ENCODE measurements at places on chromosomes 3 and 15.

GRCh38 chr3:102512734-102513504, 78.1 kb downstream of the ZPLD1 start:
- DNase-seq = peak; percentile 35

DNA sequence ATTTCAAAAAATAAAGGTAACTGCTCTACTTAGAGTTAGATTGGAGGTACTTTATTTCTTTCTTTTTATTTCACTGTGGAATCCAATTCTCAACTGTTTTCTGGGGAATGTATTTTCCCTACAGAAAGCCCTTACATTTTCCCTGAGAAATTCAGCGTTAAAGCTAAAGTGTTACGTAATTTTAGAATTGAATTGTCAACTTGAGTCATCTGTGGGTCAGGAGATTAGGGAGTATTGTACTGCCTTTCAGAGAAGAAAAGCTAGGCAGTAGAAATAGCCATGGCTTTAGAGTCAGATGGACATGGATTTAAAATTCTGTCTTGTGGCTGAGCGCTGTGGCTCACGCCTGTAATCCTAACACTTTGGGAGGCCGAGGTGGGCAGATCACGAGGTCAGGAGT, 728.6 kb downstream of the ROBO1 start:
- DNase-seq = peak; percentile 68

GRCh38 chr3:196603683-196604082, 35.2 kb downstream of the FBXO45 start:
- no peak for DNase-seq

- DNase-seq = no peak
These were observed 279.7 kb upstream of the GOLGA6L4 start for GRCh38 chr15:83955806-83956265.

- no peak for DNase-seq
These were observed 474.3 kb downstream of the NR2F2 start for GRCh38 chr15:96804754-96805153.

GRCh38 chr3:3087716-3088465, 22.3 kb downstream of the IL5RA start:
- DNase-seq = no peak

- no peak for DNase-seq
These were observed 717.9 kb upstream of the ALCAM start for GRCh38 chr3:104648823-104649222.

DNA sequence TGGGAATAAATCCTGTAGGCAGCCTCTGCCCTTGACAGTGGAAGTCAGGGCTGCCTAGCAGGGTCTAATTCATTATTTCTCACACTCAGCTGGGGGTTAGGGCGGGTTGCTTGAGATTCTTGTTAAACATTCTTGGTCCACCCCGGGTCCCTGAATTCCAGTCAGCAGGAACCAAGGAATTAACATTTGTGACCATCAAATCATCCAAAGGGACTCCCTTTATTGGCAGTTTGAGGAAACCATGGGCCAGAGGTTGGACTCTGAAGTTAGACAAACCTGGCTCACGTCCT, 122.8 kb downstream of the EEFSEC start:
- no peak for DNase-seq

- no peak for DNase-seq
These were observed 82.3 kb downstream of the LPP start for GRCh38 chr3:188236271-188236670.

DNA sequence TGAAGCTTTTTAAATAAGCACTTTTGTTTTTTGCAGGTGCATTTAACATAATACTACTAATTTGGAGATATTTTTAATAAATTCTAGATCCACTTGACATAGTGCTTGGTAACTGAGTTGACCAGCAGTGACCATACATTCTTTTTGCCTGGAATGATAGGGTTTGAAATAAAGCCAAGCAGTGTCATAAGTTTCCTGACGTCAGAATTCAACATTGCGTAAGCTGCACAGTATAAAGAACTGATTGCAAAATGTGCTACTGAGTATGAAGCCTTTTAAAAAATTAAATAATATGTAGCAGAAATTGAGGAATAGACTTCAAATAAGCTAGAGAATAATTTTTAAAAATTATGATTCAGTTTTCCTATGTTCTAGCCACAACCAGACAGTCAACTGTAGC, 454.6 kb upstream of the ARPP21 start:
- DNase-seq = peak; percentile 17

GRCh38 chr3:50230794-50231125, 5.2 kb upstream of the GNAI2 start:
- peak; percentile 65 for DNase-seq

GRCh38 chr3:116341899-116342298, 103.4 kb downstream of the LSAMP start:
- DNase-seq = no peak

All from amniotic epithelial cell (primary cell).